GM23338 (cell line): ENCODE measurements at places on chromosomes 5 and 9. TPM values are rescaled to one million over a fixed set of nuclear protein-coding genes. Genes with fewer than 3 reads are reported as not detected.

- no peaks in the 10 kb centered on the region for H3K36me3 ChIP-seq
- H3K27ac ChIP-seq, result no peak overlapping the region
- no peaks in the 10 kb centered on the region for H3K27me3 ChIP-seq
- DNase-seq, result no peak
- peaks cover 25% of the 10 kb centered on the region for H3K4me1 ChIP-seq
Measured at GRCh38 chr5:143113461-143113860, 290.0 kb downstream of the NR3C1 start.

- H3K27me3 ChIP-seq, result peaks cover 9% of the 10 kb centered on the region; the same call in 1 of the 2 replicates
- no peaks in the 10 kb centered on the region for H3K36me3 ChIP-seq
Measured at GRCh38 chr9:135719472-135719871, 17.5 kb downstream of the KCNT1 start.

Gene OSMR
- 2.3 and 2.6 TPM in 2 replicates for total RNA-seq

Gene PCDHA1
- total RNA-seq, result 1.6 and 3.2 TPM in 2 replicates

DNA sequence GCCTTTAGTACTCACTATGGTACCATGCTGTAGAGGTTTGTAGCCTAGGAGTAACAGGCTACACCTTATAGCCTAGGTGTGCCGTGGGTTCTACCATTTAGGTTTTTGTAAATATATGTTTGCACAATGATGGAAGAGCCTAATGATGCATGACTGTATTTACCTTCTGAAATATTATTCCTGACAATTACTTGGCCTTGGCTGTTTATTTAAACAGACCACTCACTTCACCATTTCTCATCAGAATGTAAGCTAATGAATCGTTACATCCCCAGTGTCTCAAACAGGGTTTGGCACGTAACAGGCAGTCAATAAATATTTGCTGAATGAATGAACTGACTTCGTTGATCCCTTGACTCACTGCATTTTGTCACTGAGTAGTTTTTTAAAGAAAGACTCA lies 93.1 kb downstream of the MED27 start:
- H3K4me3 ChIP-seq, result no peak overlapping the region
- no peaks in the 10 kb centered on the region for H3K27me3 ChIP-seq
- peaks cover 29% of the 10 kb centered on the region for H3K4me1 ChIP-seq
- no peak for DNase-seq
- no peaks in the 10 kb centered on the region for H3K36me3 ChIP-seq

DNA sequence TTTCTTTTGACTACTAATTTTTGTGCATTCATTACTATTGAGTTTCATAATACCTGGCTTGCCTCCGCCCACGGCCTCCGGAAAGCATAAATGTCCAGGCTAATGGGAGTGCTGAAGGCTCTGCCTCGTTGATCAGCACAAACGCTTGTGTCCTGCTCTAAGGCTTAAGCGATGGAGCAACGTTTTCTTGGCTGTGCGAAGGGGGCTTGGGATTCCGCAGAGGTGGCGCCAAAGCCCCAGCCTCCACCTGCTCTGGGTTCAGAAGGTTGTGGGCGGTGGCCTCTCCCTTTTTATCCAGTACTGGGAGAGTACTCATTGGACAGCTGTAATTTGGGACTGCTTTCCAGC lies 19.7 kb downstream of the ANXA2R start:
- peak; percentile 54 for DNase-seq
- H3K4me1 ChIP-seq, result peaks cover 41% of the 10 kb centered on the region

Gene WHRN
- 8.9 and 11.2 TPM in 2 replicates for total RNA-seq

DNA sequence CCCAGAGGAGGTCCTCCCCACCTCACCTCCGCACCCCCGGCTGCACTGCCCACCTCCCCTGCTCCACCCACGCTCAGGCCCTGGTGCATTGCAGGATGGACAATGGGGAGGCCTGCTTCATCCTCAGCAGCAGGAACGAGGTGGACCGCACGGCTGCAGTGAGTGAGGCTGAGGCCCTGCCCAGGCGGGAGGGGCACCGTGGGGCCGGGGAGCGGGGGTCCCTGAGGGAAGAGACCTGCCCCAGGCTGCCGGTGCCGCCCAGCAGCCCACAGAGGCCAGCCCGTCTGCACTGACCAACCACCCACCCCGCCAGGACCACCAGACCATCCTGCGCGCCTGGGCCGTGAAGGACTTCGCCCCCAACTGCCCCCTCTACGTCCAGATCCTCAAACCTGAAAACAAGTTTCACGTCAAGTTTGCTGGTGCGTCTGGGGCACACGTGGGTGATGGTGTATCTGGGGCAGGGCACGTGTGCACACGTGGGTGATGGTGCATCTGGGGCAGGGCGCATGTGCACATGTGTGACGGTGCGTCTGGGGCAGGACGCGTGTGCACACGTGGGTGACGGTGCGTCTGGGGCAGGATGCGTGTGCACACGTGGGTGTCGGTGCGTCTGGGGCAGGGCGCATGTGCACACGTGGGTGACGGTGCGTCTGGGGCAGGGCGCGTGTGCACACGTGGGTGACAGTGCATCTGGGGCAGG lies 66.7 kb downstream of the KCNT1 start:
- H3K4me1 ChIP-seq, result no peaks in the 10 kb centered on the region
- H3K27me3 ChIP-seq, result no peaks in the 10 kb centered on the region
- no peaks in the 10 kb centered on the region for H3K36me3 ChIP-seq
- no peak overlapping the region for H3K4me3 ChIP-seq
- no peak for DNase-seq
- H3K27ac ChIP-seq, result no peak overlapping the region

DNA sequence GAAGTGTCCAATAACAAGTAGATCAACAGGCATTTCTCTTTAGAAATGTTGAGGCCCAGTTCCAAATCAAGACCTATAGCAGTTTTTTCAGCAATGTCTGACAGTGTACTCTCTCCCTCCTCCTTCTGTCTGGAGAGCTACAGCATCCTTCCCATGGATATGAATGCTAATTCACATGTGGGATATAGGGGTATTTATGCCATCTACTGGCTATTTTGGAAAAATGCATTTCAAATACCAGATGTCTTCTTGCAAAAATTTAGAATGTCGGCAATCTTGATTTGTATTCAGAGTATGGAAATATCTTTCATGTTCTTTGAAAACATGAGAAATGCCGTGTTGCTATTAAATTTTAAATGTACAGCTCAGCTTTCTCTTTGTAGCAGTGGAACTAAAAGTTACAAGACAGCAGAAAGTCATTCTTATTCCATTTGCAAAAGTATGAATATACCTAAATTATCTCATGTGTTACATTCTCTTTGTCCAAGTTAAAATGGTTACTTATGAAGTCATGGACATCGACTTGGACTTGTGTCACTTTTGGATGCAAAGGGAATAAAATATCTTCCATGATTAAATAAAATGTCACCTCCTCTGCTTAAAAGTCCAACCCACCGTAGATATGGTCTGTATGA lies 647.8 kb downstream of the TAF11L14 start:
- no peaks in the 10 kb centered on the region for H3K27me3 ChIP-seq
- H3K4me1 ChIP-seq, result no peaks in the 10 kb centered on the region
- no peaks in the 10 kb centered on the region for H3K36me3 ChIP-seq
- H3K4me3 ChIP-seq, result no peak overlapping the region

GRCh38 chr5:165630261-165630778 lies 2124.9 kb downstream of the MAT2B start:
- H3K4me3 ChIP-seq, result no peak overlapping the region
- peaks cover 31% of the 10 kb centered on the region for H3K4me1 ChIP-seq
- H3K36me3 ChIP-seq, result no peaks in the 10 kb centered on the region
- no peak overlapping the region for H3K27ac ChIP-seq
- H3K27me3 ChIP-seq, result no peaks in the 10 kb centered on the region

DNA sequence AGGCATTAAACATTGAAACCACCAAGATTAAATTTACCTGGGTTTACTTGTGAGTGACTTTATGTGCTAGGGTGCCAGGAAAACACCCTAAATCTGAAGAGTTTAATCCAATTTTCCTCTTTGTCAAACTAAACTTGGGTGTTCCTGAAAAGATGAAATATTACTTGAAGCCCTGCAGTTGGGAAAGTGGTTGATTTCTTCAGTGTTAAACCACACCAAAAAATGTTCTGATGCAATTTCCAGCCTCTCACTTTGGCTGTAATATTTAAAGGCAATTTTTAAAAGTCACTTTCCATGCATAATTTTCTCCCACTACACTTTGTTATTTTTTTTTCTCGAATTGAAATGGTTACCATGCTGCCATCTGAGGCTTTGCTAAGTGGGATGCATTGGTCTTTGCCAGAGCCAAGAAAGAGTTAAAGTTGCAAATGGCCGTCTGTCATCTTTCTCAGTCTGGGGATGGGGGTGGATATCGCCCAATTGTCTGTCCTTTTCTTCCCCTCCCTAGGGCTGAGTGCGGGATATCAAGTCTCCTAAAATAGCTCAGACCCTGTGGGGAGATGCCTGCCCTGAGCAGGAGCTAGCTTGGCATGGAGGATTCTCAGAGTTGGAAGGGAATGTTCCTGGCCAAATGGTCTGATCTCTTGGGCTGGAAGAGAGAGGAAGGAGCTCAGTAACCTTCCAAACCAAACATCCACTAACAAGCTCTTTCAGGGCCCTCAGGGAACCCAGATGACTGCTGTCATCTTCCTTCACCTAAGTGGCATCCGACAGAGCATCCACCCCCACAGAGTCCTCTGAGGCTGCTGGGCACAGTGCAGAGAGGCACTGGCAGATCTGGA lies 13.6 kb upstream of the SHB start:
- no peaks in the 10 kb centered on the region for H3K27me3 ChIP-seq
- H3K36me3 ChIP-seq, result no peaks in the 10 kb centered on the region
- H3K27ac ChIP-seq, result no peak overlapping the region
- DNase-seq, result no peak

- H3K4me1 ChIP-seq, result no peaks in the 10 kb centered on the region
- H3K4me3 ChIP-seq, result no peak overlapping the region
- no peak for DNase-seq
- H3K36me3 ChIP-seq, result no peaks in the 10 kb centered on the region
Measured at GRCh38 chr5:156383510-156384265, 56.7 kb downstream of the SGCD start.

DNA sequence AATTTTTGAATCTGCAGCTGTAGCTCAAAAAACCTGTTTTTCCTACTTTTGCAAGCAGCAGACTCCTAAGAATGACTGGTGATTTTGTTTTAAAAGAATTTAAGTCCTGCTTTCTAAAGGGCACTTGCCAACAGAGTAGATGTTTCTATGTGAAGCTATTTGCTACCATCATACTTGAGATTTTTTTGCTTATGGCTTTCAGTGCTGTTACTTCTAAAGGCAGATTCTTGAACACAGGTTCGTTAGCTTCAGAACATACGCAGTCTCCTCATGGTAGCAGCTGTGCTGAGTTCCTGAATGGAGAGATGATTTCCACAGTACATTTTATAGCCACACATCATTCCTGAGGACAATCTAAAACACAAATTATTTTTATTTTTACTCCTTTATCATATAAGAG lies 24.4 kb upstream of the ELL2 start:
- H3K27ac ChIP-seq, result no peak overlapping the region
- H3K4me3 ChIP-seq, result no peak overlapping the region
- H3K36me3 ChIP-seq, result no peaks in the 10 kb centered on the region
- H3K27me3 ChIP-seq, result no peaks in the 10 kb centered on the region
- DNase-seq, result no peak

DNA sequence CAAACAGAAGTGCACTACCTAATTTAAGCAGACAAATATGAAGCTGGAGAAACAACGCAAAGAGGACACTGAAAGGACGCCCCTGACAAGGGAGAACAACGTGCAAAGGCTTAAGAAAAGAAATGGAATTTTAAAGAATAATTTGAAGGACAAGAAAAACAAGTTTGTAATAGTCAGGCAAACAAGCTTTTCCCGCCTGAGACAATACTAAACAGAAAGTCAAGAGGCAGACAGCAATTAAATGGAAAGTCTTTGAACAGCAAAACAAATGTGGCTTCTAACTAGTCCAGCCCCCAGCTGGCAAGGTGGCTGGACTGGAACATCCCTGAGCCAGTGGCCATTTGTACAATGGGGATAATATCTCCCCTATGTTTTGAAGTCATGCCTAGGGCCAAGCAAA lies 63.3 kb downstream of the SIL1 start:
- H3K36me3 ChIP-seq, result no peaks in the 10 kb centered on the region
- no peak overlapping the region for H3K27ac ChIP-seq
- peaks cover 10% of the 10 kb centered on the region; the same call in 1 of the 2 replicates for H3K4me1 ChIP-seq
- no peak overlapping the region for H3K4me3 ChIP-seq

DNA sequence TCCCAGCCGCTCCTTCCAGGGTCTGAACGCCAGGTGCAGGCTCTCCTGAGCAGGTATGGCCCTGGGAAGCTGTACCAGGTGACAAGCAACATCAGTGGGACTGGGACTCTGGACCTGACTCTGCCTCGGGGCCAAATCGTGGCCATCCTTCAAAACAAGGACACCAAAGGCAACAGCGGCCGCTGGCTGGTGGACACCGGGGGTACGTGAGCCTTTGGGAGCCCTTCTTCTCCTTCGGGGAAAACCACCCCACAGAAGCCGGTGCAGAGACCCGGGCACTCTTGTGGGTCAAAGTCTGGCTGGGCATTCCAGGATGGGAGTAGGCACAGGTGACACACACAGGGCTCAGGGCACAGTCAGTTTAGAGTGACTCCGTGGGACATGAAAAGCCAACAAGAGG lies 45.8 kb downstream of the ARHGEF37 start:
- no peaks in the 10 kb centered on the region for H3K4me1 ChIP-seq
- no peak for DNase-seq
- no peak overlapping the region for H3K4me3 ChIP-seq
- H3K27ac ChIP-seq, result no peak overlapping the region
- no peaks in the 10 kb centered on the region for H3K36me3 ChIP-seq

DNA sequence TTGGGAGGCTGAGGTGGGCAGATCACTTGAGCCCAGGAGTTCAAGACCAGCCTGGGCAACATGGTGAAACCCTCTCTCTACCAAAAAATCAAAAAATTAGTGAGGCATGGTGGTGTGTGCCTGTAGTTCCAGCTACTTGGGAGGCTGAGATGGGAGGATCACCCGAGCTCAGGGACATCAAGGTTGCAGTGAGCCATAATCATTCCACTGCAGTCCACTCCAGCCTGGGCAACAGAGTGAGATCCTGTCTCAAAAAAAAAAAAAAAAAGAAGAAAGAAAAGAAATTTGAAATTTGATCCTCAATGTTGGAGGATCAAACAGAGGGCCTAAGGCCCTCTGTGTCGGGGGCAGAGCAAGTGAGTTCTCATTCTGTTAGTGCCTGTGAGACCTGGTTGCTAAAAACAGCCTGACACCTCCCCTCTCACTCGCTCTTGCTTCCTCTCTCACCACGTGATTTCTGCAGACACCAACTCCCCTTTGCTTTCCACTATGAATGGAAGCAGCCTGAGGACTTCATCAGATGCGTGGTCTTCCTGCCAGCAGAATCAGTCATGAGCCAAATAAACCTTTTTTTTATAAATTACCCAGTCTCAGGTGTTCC lies 8.4 kb upstream of the GOLPH3 start:
- no peaks in the 10 kb centered on the region for H3K36me3 ChIP-seq
- no peaks in the 10 kb centered on the region; the same call in 1 of the 2 replicates for H3K4me1 ChIP-seq
- DNase-seq, result no peak
- H3K4me3 ChIP-seq, result no peak overlapping the region
- no peaks in the 10 kb centered on the region for H3K27me3 ChIP-seq

Gene TLX3
- 0.83 TPM in 1 of 2 replicates, not detected in the other for total RNA-seq

DNA sequence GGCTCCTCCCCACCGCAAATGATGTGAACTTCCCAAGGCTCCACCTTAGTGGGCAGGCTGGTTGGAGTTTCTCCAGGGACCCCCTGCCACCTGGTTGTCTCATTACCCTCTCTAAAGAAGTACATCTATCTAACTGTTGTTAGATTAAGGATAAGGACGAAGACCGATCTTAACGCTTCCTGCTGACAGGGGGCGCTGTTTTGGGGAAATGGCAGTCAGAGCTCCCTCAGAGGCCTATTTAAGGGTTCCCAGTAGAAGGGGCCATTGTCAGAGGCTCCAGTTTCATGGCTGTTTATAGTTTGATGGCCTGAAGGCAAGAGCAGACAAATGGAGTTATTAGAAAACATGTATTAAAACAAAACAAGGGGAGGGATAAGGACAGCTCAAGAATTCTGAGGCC lies 100.1 kb downstream of the SPEF2 start:
- H3K36me3 ChIP-seq, result no peaks in the 10 kb centered on the region
- no peaks in the 10 kb centered on the region for H3K27me3 ChIP-seq
- H3K4me3 ChIP-seq, result no peak overlapping the region
- H3K27ac ChIP-seq, result no peak overlapping the region
- peak; percentile 30 for DNase-seq

Gene GPR150
- 0.21 TPM in 1 of 2 replicates, not detected in the other for total RNA-seq
